ENCODE measurements at places on chromosomes 5 and 9.

- no peak for DNase-seq
Observed at GRCh38 chr5:149766460-149767280, 36.6 kb downstream of the PPARGC1B start.

DNA sequence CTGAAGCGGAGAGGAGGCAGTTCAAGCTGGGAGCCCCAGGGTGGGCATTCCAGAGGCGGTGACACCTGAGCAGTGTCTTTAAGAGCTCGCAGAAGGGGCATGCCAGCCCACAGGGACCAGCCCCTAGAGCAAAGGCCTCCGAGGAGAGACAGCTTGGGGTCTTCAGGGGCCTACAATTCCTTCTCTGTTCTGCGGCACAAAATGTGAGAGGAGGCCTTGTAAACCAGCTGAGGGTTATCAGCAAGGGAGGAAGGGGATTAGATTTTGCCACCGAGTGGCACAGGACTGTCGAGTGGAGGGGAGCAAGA lies 505 bp upstream of the SIGMAR1 start:
- DNase-seq: no peak

GRCh38 chr5:132812781-132813598 lies at the start of gene SOWAHA:
SOWAHA (plus strand) TSS chr5:132813302; CDS start chr5:132813622, 320 bp downstream.
- no peak for DNase-seq

GRCh38 chr5:96687812-96688453 lies 25.8 kb downstream of the CAST start:
- peak; percentile 19 for DNase-seq

- DNase-seq: no peak
Observed at GRCh38 chr5:125396462-125396861, 650.0 kb upstream of the ZNF608 start.

DNA sequence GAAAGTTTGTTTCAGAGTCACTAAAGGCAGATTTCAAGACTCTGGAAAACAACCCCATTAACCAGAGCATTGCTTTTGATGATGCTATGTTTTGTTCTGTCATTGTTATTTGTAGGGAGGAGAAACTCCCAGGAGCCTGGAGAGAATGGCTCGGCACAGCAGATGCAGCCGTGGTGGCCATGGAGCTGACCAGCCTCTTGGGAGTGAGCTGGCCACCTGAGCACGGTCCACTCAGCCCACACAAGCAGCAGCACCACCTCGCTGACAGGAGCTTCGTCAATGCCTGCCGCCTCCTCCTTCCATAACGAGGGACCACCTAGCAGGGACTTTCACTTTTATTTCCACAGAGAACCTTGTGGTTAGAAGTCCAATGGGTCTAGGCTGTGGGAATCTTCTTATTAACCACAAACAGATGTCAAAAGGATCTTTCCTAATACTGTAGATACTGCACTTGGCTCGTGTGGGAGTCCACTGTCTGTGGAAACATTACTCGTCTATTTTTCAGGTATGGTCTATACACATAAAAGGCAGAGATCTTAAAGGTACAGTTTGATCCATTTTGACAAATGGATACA lies 21.0 kb upstream of the SMIM32 start:
- DNase-seq: no peak

DNA sequence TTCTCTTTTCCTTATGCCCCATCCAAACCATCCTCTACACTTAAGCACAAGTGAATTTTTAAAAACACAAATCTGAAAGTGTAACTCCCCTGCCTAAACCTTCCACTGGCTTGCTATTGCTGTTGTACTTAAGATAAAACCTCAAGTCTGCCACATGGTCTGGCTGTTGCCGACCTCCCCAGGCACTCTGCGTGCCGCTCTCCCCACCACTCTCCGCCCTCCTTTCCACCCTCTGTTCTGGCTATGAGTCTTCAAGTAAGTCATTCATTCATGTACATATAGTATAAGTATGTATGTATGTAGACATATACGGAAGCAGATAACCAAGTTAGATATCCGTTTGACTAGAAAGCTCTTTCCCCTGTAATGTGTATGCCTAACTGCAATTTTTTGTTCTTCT lies 94.7 kb upstream of the ANKRD55 start:
- DNase-seq: peak; percentile 23

- no peak for DNase-seq
Observed at GRCh38 chr5:151864061-151864748, 60.4 kb downstream of the GLRA1 start.

- no peak for DNase-seq
Observed at GRCh38 chr5:139306197-139306596, 12.7 kb downstream of the MATR3 start.

DNA sequence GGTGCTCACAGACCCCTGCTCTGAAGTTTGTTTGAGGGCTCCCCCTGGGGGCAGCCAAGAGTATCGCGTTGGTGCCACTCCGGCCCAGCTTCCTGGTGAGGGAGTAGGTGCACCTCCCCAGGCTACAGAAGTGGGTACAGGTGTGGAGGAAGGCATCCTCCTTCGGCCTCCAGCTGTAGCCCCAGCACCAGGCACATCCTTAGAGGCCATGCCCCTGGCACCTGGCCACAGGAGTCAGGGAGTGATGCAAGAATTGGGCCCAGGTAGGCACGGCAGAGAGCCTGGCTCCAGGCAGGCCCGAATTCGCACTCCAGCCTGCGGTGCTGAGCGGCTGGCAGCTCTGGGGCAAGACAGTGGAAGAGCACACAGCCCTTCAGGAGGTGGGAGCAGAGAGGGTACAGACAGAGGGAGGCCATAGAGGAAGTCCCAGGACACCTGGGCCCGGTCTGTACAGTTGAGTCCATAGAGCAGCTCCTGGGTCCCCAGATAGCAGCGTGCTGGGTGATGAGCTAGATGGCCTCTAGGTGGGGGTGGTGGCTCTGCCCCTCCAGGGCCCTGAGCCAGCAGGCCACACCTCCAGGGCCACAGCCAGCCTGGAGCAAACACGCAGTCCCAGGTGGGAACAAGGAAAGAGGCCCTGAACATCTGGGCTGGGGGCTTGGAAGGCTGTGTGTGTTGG lies 2.4 kb downstream of the SAPCD2 start:
- peak; percentile 85 for DNase-seq

DNA sequence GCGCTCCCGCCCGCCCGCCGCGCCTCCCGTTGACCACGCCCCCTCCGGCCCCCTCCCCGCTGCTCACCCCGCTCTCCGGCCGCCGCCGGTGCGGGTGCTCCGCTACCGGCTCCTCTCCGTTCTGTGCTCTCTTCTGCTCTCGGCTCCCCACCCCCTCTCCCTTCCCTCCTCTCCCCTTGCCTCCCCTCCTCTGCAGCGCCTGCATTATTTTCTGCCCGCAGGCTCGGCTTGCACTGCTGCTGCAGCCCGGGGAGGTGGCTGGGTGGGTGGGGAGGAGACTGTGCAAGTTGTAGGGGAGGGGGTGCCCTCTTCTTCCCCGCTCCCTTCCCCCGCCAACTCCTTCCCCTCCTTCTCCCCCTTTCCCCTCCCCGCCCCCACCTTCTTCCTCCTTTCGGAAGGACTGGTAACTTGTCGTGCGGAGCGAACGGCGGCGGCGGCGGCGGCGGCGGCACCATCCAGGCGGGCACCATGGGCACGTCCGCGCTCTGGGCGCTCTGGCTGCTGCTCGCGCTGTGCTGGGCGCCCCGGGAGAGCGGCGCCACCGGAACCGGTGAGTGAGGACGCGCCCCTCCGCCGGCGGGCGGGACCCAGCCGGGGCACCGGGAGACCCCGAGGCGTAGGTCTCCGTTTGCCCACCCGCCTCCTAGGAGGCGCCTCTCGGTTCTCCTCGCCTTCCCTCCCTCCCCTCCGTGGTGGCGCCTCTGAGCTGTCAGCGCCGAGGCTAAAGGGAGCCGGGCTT lies at the start of gene VLDLR:
Gene VLDLR (plus strand): TSS at position 66 of the 739 bp plus-strand sequence. CDS start 403 bp downstream, at position 469.
- no peak for DNase-seq

- DNase-seq: no peak
Observed at GRCh38 chr9:121239071-121239470, 28.9 kb upstream of the GSN start.

DNA sequence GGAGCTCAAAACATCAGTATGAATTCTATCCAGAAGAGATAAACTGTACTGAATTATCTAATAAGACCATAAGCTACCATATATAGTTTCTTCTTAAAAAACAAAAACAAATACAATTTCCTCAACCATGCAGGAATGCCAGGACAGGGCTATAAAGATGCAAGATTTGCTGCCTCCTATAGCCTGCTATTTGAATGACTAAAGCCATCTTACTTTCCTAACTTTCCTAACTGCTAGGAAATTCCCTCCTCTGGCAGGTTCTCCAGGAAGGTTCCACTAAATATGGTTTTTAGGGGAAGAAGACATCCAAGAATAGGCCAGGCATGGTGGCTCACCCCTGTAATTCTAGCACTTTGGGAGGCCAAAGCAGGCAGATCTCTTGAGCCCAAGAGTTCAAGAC lies 15.1 kb downstream of the KIF27 start:
- no peak for DNase-seq

GRCh38 chr5:124662181-124662781 lies 84.2 kb downstream of the ZNF608 start:
- no peak for DNase-seq

- DNase-seq: no peak
Observed at GRCh38 chr5:72154076-72154756, 46.9 kb downstream of the MAP1B start.

- no peak for DNase-seq
Observed at GRCh38 chr9:91730806-91731205, 219.2 kb downstream of the ROR2 start.

- no peak for DNase-seq
Observed at GRCh38 chr5:115733607-115734006, 82.9 kb downstream of the CDO1 start.

DNA sequence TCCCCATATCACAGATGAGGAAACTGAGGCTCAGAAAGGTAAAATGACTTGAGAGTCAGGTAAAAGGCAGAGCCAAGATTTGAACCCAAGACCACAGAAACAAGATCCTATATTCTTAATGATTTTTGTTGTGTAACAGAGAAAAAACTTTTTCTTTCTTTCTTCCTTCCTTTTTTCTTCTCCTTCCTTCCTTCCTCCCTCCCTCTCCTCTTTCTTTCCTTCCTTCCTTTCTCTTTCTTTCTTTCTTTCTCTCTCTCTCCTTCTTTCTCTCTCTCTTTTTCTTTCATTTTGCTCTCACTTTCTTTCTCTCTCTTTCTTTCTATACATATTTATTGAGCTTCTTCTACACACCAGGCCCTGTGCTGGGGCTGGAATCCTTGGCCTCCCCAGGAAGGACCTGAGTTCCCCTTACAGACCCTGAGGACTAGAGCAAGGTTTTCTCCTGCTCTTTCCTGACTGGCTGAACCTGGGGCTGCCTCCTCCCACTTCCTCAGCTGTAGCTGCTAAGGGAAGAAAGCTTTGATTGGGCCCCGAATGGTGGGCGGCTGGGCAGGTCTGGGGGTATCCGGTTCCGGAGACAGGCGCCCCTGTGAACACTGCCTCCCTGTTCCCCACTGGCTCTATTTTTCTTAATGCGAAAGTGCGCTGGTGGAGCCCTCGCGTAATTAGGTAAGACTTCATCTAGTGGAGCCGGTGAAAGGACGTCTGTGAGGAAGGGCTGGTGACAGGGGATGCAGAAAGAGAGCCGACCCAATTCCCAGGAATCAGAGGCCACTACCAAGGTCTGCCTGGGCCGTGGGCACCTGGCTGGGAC lies 27.4 kb upstream of the KIF12 start:
- no peak for DNase-seq

DNA sequence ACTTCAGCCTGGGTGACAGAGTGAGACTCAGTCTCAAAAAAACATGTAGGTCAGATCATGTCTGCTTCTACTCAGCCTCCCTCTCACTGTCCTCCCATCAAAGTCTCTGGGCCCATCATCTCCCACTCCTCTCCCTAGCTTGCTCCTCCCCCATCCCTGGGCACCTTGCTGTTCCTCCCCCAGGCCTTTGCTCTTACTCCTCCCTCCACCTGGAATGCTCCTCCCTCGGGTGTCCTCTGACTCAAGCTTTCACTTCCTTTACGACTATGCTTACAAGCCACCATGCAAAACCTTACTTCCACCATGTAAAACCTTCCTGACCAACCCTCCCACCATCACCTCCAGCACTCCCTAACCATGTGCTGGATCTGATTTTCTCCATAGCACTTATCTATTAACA lies 51.5 kb downstream of the MTMR12 start:
- DNase-seq: no peak

DNA sequence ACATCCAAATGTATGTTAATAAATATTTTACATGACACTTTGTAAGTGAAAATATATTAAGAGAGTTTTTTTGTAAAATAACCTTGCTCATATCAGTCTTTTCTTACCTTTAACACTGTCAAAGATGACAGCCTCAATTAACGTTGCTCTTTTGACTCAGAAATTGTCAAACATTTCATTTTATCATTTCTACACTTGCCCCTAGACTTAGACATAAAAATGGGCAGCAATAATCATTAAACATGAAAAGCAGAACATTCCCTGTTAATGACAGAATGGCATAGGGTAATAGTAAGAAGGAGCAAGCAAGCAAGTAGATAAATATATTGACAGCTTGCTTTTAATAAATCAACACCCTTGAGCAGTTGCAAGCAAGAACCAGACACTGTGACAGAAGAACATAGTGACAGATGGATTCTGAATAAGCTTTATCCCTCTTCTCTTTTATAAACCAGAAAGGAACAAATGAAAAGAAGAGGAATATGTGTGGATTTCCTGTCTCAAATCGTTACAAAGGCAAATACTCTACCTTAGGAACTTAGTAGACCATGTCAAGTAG lies 796.0 kb upstream of the CHD1 start:
- DNase-seq: no peak

DNA sequence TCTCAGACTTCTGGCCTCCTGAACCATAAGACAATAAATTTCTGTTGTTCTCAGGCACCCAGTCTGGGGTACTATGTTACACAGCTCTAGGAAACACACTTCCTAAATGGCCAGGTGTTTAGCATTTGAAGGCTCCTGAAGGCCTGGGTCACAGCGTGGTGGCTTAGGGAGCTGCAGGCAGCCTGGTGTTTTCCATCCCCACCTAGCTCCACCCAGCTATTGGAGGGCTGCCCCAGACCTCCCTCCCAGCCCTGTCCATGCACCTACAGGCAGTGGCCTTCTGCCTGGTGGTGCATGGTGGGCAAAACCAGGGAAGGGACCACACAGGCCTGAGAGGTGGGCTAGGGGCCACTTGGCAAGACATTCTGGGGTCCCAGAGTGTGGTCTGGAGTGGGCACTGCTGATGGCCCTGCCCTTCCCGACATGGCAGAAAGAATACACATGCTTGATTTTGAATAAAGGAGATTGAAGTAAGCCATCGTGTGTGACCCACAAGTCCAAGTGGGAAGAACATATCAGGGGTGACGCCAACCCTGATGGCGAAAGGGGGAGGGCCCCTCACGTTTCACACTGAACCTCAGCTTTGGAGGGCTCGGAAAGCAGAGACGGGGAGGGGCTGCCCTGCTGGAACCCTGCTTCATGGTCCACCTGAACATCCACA lies 1.3 kb upstream of the SUSD3 start:
- no peak for DNase-seq
